ENCODE measurements at places on chromosomes 7 and 10.

GRCh38 chr10:61830072-61830845, 71.2 kb upstream of the ARID5B start:
- DNase-seq, result no peak

DNA sequence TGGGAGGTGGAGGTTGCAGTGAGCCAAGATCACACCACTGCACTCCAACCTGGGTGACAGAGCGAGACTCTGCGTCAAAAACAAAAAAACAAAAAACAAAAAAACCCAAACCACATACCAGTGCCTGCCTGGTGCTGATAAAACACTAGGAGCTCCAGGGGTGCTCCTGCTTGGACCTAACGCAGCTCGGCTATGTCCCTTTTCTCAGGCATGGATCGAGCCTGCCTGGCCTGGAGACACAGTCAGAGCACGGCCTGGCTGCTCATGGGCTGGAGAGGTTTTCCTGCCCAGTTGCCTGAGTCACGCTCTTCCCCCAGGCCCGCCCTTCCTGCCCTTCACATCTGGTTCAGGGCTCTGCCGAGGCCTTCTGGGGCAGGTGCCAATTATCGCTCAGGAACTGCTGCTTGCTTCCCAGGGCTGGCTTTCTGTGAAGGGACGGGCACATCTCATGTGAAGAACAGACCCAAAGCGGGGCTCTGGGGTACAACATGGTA, 12.6 kb upstream of the NPFFR1 start:
- peak; percentile 94 for DNase-seq

- DNase-seq, result no peak
Measured at GRCh38 chr10:128275388-128276177, 149.4 kb upstream of the MKI67 start.

- DNase-seq, result peak; percentile 3
Measured at GRCh38 chr7:12569673-12570072, 847 bp upstream of the SCIN start.

GRCh38 chr7:47043304-47043703, 538.6 kb downstream of the TNS3 start:
- no peak for DNase-seq

- no peak for DNase-seq
Measured at GRCh38 chr7:22140578-22140977, 194.9 kb upstream of the CDCA7L start.

- DNase-seq, result no peak
Measured at GRCh38 chr10:9211228-9211627, 1156.7 kb downstream of the GATA3 start.

DNA sequence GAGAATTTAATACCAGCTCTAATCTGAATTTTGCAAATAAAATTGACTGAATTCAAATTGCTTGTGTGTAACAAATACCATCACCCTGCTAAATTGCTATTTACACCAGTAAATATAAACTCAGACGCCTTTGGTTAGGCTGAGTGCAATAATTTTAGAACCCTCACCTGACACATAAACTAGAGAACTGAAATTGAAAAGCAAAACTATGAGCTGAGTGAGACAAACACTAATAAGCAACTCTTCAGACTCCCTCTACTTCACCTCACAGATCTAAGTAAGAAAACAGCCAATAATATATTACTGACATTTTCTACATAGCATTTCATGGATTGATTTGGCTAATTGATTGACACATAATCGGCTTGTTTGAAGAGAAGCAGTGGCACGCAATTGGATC, 621.2 kb downstream of the REEP3 start:
- no peak for DNase-seq

GRCh38 chr7:37259319-37259821, 189.3 kb downstream of the ELMO1 start:
- no peak for DNase-seq

DNA sequence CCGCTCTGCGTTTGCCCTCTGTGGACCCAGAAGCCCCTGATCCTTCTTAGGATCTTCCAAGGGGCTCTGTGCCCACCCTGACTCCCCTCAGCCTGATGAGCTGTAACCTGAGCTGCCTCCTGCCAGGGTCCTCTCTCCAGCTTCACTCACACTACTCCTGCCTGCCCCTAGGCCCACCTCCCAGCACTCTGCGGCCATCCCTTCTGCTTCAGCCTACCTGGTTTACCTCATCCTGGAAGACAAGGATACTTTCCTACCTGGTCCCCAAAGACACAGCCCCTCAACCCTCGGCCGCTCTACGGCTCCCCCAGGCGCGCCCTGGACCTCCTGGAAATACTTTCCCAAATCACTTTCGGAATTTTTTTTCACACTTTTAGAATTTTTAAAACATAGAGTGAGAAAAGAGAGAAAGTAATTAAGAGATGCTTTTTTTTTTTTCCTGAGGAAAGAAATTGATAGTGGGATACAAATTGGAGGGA, 6.4 kb upstream of the ZNF862 start:
- no peak for DNase-seq

- DNase-seq, result no peak
Measured at GRCh38 chr7:35546691-35547429, 148.1 kb downstream of the HERPUD2 start.

GRCh38 chr10:59954296-59954695, 47.9 kb upstream of the CCDC6 start:
- DNase-seq, result no peak
